ENCODE measurements at places on chromosomes 2 and 18. TPM values are rescaled to one million over a fixed set of nuclear protein-coding genes. Genes with fewer than 3 reads are reported as not detected.

TRIP12 gene
- 346 TPM for total RNA-seq

LRP1B gene
- total RNA-seq, result 4.3 TPM

RESP18 gene
- not detected for total RNA-seq

HOXD4 gene
- 6.6 TPM for total RNA-seq

NCKAP5 gene
- 0.69 TPM for total RNA-seq

TMEM214 gene
- 29.3 TPM for total RNA-seq

ID2 gene
- total RNA-seq, result 6.4 TPM

NEB gene
- total RNA-seq, result 1.2 TPM

CFAP65 gene
- total RNA-seq, result not detected

CCDC178 gene
- total RNA-seq, result 0.30 TPM

LRPPRC gene
- total RNA-seq, result 69.5 TPM

SPATA3 gene
- not detected for total RNA-seq

PTGR3 gene
- 4.3 TPM for total RNA-seq

EHD3 gene
- total RNA-seq, result 9.5 TPM

TPO gene
- not detected for total RNA-seq

ANKRD30BL gene
- total RNA-seq, result not detected

ITM2C gene
- 85.7 TPM for total RNA-seq

APCDD1 gene
- under 0.01 TPM for total RNA-seq

MAP3K20 gene
- 26.4 TPM for total RNA-seq

LDLRAD4 gene
- total RNA-seq, result 0.87 TPM

RAB6C gene
- total RNA-seq, result not detected

NTSR2 gene
- total RNA-seq, result not detected

SLC8A1 gene
- 12.9 TPM for total RNA-seq

EMILIN1 gene
- 0.69 TPM for total RNA-seq

PRSS56 gene
- total RNA-seq, result not detected

SCTR gene
- total RNA-seq, result not detected

ACYP2 gene
- total RNA-seq, result 13.6 TPM

SLC16A14 gene
- 1.8 TPM for total RNA-seq

GNLY gene
- not detected for total RNA-seq

GPR45 gene
- not detected for total RNA-seq

CCBE1 gene
- total RNA-seq, result 8.7 TPM

BMP10 gene
- not detected for total RNA-seq

DUSP28 gene
- 3.1 TPM for total RNA-seq

ATP6V1C2 gene
- total RNA-seq, result 0.05 TPM

RIT2 gene
- total RNA-seq, result not detected

GDF7 gene
- total RNA-seq, result 3.2 TPM

ADNP2 gene
- total RNA-seq, result 22.9 TPM

BOLL gene
- not detected for total RNA-seq

LRRTM1 gene
- not detected for total RNA-seq

Measured in renal cortical epithelial cell (primary cell).